ENCODE measurements at places on chromosomes 6 and 20. TPM values are rescaled to one million over a fixed set of nuclear protein-coding genes. Genes with fewer than 3 reads are reported as not detected.

Gene BPIFB4
- total RNA-seq: not detected

Gene SLC17A2
- total RNA-seq: not detected

Gene DLK2
- not detected for total RNA-seq

Gene SDCBP2
- 3.1 TPM for total RNA-seq

Gene CTAGE9
- total RNA-seq: not detected

Gene KCNB1
- 3.9 TPM for total RNA-seq

Gene UNC5CL
- 1.5 TPM for total RNA-seq

Gene DEFB119
- total RNA-seq: not detected

Gene ADGRF5
- total RNA-seq: 32.4 TPM

Gene PLAGL1
- total RNA-seq: 29.7 TPM

Gene SLC35F1
- 40.4 TPM for total RNA-seq

Gene SYNDIG1
- 5.1 TPM for total RNA-seq

Gene PXDC1
- 108 TPM for total RNA-seq

Gene PREX1
- total RNA-seq: 30.1 TPM

Gene TREM2
- total RNA-seq: 46.1 TPM

Gene ATP6V1G2
- 2.4 TPM for total RNA-seq

Gene PFDN6
- total RNA-seq: 24.0 TPM

Gene CRISP3
- total RNA-seq: not detected

Gene SMOC2
- total RNA-seq: 136 TPM

Gene XKR7
- total RNA-seq: not detected

Gene FAM184A
- total RNA-seq: 5.7 TPM

Gene CALHM5
- 5.2 TPM for total RNA-seq

Gene NOTCH4
- total RNA-seq: 22.4 TPM

Gene GSTA3
- not detected for total RNA-seq

Gene FYN
- 219 TPM for total RNA-seq

Gene SLC22A3
- total RNA-seq: 205 TPM

Gene C2
- 4.6 TPM for total RNA-seq

Gene HAO1
- total RNA-seq: not detected

Gene LPA
- total RNA-seq: not detected

Gene GTSF1L
- not detected for total RNA-seq

Gene TFAP2D
- total RNA-seq: not detected

Gene CPXM1
- total RNA-seq: 1.9 TPM

Gene F13A1
- 108 TPM for total RNA-seq

Gene CYP24A1
- total RNA-seq: not detected

Gene NRN1
- total RNA-seq: 39.0 TPM

Gene IL20RA
- 1.6 TPM for total RNA-seq

Gene NFKBIL1
- 26.2 TPM for total RNA-seq

Gene CCN5
- 355 TPM for total RNA-seq

Gene MROH8
- total RNA-seq: 2.1 TPM

Gene SLC39A7
- total RNA-seq: 56.5 TPM

Gene C6orf118
- not detected for total RNA-seq

Gene APOM
- total RNA-seq: 0.63 TPM

Gene HUS1B
- 7.5 TPM for total RNA-seq

Gene ZNF831
- 0.90 TPM for total RNA-seq

Gene SLC32A1
- not detected for total RNA-seq

Gene DYNLT2
- total RNA-seq: 8.4 TPM

Gene TAF8
- total RNA-seq: 10.7 TPM

Gene ADGB
- not detected for total RNA-seq

Gene RIPOR2
- 21.9 TPM for total RNA-seq

Gene PHACTR3
- total RNA-seq: 8.5 TPM

Gene TEAD3
- 16.9 TPM for total RNA-seq
